ENCODE measurements at places on chromosomes 1 and 21. TPM values are rescaled to one million over a fixed set of nuclear protein-coding genes. Genes with fewer than 3 reads are reported as not detected.

GRCh38 chr21:16426936-16427335 is 697.2 kb downstream of the USP25 start:
- no peak for DNase-seq

GRCh38 chr21:15947677-15948076 is 217.9 kb downstream of the USP25 start:
- no peak for DNase-seq

- no peak for DNase-seq
These were observed 121.4 kb downstream of the PRDM16 start for GRCh38 chr1:3190256-3191041.

- no peak for DNase-seq
These were observed 113.4 kb downstream of the DISP1 start for GRCh38 chr1:222928212-222928611.

GRCh38 chr1:200610846-200611245 is 9.7 kb downstream of the KIF14 start:
- no peak for DNase-seq

- no peak for DNase-seq
These were observed 73.8 kb upstream of the MORC3 start for GRCh38 chr21:36246080-36246631.

GRCh38 chr1:35530946-35531345 is 26.3 kb downstream of the KIAA0319L start:
- DNase-seq, result no peak

DNA sequence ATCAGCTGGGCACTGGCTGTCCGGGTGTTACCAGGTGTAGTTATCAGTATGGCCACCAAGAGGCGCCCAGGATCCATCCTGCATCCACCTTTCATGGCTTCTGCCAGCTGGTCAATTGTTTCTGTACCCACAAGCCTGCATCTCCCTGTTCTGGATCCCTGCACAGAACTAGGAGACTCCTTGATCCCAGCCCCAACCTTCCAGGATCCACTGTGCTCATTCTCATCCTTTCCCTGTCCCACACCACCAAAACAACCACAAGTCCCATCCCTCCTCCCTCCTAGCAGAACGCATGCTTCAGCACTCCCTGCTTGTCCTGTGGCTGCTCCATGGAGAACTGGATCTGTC is 27.2 kb upstream of the FOXE3 start:
- DNase-seq, result peak; percentile 62

- no peak for DNase-seq
These were observed 87.6 kb downstream of the NENF start for GRCh38 chr1:212520299-212520698.

GRCh38 chr21:44728716-44729115 is 17.3 kb upstream of the TSPEAR start:
- no peak for DNase-seq

The YBX1 gene
- polyA plus RNA-seq, result 244 TPM

The SLC16A4 gene
- 1.4 TPM for polyA plus RNA-seq

The KIRREL1 gene
- polyA plus RNA-seq, result 2.6 TPM
